ENCODE measurements at places on chromosomes 12 and 14.

DNA sequence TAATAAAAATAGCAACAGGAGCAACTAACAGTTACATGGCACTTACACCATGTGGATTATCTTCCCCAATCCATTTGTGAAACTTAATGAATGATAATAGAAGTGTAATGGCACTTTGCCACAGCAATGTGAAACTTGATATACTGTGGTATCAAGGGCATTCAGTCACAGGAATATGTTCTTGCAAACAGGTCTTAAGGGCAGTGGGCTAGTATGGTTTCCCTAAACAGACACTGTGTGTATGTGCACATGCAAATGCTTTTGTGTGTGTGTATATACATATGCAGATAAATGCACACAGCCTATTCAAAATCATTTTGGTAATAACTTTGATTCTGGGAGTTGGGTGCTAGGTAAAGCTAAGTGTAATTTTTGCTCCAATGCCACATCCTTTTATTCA, 26.2 kb upstream of the ARHGAP5 start:
- DNase-seq = no peak

DNA sequence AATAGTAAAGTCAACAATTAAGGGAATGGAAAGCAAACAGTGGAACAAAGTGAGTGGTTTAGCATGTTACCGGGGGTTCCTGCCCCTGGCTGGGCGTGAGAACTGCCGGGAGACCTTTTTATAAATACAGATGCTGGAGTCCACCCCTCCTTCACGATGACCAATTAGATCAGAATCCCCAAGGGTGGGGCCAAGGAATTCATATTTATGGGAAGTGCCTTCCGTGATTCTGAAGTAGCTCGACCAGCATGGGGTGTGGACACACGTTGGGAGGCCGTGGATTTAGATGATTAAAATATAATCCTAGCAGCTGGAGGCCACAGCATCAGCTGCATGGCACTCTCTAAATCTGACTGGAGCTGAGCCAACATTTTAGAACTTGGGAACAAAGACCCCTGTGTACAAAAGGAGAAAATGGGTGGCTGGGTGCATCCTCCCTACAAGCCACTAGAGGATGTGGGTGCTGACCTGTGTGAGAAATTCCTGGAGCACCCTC, 87.9 kb downstream of the SRRM4 start:
- no peak for DNase-seq

DNA sequence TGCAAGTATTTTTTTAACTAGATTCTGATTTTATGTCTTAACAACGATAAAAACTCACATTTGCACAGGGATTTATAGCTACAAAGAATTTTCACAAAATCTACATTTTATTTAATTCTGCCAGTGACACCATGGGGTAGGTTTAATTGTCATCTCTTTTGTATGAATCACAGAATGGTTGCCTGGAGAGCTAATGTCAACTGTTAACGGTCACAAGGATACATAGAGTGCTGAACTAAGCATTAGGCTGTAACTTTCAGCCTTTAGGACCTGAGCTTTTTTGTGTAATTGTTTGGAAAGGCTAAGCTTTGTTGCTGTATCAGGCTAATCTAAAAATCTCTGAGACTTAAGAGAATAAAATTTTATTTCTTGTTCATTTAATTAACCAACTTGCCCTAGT, 465.3 kb upstream of the TBX3 start:
- DNase-seq = no peak

DNA sequence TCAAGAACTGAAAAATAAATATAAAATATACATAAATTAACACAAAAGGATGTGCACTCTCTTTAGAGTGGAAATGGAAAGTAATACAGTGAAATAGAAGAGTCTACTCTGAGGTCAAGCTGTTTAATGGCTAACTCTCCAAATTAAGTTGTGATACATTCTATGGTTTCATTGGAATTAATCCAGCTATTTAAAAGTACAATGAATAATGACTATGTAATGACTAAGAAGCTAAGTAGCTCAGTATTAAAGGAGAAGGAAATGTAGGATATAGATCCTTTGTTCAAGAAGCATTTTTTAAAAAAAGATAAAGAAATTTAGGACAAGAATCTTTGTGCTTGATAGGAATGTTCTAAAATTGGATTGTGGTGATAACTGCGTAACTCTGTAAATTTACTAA, 85.3 kb downstream of the LRP6 start:
- no peak for DNase-seq

GRCh38 chr12:3117591-3118015, 40.4 kb downstream of the TSPAN9 start:
- DNase-seq = peak; percentile 79

DNA sequence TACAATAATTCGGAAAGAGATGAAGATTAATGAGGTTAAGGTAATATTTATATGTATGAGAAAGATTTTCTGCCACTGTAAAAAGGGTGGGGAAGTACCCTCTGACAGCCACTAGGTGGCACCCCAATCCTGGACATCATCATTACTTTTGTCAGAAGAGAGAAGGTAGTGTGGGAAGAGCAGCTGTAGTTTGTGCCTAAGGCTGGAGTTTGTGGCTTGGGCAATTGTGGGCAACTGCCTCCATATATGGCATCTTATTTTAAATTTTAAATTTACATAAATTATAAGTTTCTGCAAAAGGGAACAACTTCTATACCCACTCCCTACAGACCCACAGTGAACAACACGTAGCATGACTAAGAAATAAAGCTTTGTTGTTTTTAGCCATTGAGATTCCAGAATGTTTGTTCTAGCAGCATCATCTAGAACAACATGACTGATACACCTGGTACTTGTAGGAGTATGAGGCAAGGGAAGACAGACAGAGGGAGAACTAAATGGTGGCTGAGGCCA, 34.4 kb upstream of the SYCP3 start:
- DNase-seq = peak; percentile 27

DNA sequence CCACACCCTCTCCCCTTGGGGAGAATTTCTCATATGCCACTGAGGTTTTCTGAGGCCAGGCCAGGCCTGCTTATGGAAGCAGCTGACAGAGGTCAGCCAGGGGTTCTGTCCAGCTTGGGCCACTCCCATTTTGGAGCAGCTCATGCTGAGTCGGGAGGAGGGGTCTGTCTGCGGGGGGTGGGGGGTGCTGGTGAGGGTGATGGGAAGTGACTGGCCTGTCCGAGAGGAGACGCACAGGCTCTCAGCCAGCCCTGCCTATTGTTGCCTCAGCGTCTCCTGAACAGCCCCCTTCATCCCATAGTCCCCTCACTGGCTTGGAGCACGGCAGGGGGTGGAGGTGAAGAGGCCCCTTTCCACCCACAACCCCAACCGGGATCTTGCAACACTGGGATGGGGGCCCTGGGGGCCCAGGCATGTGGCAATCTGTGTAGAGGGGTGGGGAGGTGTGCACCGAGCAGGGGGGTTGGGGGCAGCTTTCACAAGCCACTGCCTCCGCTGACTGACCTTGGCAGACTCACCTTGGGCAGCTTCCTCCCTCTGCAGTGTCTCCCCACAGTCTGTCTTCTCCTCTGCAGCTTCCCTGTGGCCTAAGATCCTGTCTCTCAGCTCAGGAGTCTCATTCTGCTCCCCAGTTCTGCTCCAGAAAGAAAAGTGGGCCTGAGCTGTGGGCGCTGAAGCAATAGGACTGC, 5.5 kb downstream of the CEBPE start:
- DNase-seq = no peak

- peak; percentile 55 for DNase-seq
Observed at GRCh38 chr12:124786061-124786964, 77.4 kb downstream of the SCARB1 start.

DNA sequence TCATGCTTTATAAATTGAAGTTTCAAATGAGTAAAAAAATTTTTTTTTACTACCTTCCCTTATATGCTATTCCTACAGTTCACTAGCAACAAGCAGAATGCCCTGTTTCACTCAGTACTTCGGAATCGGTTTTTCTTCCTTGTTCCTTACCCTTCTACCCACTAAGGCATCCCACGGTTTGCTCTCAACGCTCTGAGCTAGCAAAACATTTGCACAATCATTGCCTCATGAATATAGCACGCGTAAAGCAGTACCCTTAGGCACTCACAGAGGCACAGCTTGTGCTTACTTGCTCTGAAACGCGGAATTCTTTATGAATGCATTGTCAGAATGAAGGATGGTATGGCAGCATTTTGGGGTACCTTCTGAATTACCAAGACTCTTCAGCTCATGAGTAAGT, 45.0 kb downstream of the PPP1R13B start:
- no peak for DNase-seq

DNA sequence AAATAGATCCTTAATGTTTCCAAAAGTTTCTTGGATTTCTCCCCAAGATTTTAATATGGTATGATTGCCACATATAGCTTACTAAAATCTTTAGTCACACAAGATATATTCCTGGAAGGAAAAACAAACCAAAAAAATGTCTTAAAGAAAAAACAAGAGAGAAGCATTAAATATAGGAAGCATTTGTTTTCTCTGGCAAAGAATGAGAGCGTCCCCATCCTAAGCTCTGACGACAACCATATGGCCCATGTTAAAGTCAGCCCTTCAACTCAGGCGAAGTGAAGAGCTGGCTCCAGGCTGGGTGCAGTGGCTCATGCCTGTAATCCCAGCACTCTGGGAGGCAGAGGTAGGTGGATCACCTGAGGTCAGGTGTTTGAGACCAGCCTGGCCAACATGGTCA, 35.6 kb downstream of the GCH1 start:
- DNase-seq = no peak

DNA sequence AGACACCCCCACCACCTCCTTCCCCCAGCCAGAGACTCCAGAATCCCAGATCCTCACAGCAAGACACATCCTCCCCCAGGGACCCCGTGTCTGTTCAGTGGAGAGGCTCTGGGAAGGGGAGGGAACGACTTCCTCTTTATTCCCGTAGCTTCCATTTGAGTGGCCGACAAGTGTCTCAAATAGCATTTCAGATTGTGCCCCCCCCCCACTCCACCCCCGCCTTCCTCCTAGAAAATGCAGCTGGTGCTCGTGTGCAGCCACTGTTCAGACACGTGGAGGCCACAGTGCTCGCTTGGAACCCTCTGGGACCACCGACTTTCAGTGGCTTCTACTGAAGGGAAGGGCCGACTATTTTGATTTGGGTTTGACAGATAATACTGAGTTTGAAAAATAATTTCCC, 14.3 kb downstream of the PPP2R5C start:
- no peak for DNase-seq

GRCh38 chr12:98149270-98149669, 366.1 kb upstream of the TMPO start:
- DNase-seq = no peak

DNA sequence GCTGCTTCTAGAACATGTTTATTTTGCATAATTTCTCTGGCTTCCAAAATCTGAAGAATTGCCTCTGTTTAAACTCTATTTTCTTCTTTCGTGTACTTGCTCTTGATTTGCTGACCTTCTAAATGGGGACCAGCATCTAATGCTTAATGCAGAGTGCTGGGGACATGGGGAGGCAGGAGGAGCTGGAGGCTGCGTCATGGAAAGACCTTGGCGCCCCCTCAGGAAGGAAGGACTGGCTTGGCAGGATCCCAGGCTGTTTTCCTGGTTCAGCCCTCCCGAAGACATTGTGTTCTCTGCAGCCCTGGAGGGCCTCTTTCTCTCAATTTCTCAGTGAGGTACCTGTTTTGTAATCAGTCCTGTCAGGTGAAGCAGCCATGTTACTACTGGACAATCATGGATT, 5.5 kb downstream of the PRKCH start:
- DNase-seq = no peak

DNA sequence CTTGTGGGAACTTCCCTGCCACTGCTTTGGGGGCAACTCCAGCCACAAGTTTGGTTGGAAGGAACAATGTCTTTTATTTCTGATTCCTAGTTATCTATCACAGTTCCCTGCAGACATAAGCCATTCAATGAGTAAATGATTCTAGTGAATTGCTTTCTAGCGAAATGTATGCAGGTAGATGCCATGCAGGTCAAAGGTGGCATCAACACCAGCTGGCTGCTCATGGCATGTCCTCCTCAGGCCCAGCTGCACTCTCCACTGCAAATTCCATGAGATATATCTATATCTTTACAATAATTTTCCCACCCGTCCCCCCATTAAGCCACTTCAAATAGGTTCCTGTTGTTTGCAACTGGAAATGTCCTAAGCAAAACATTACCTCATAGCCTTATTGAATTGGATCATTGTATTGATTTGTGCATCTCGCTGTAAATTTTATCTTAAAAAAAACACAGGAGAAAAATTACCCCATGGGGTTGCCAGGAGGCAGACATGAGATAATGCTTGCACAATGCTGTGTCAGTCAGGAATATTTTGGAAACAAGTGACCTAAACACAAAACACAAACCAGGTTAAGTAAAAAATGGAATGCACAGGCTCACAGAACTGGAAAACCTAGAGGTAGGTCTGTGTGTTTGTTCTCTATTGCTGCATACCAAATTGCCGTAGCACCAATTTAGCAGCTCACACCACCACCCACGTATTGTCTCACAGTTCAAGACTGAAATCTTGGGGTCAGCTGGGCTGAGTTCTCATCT, 32.8 kb upstream of the TXNRD1 start:
- no peak for DNase-seq

DNA sequence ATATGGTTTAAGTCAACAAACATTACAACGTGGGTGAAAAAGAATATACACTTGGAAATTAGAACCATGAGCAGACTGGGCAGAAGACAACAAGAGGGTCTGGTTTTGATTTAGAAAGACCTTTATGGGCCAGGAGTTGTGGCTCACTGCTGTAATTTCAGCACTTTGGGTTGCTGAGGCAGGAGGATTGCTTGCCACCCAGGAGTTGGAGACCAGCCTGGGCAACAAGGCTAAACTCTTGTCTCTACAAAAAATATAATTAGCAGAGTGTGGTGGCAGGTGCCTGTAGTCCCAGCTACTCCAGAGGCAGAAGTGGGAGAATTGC, 2.7 kb upstream of the NFKBIA start:
- DNase-seq = no peak

GRCh38 chr12:38728894-38729293, 176.5 kb downstream of the CPNE8 start:
- DNase-seq = no peak

DNA sequence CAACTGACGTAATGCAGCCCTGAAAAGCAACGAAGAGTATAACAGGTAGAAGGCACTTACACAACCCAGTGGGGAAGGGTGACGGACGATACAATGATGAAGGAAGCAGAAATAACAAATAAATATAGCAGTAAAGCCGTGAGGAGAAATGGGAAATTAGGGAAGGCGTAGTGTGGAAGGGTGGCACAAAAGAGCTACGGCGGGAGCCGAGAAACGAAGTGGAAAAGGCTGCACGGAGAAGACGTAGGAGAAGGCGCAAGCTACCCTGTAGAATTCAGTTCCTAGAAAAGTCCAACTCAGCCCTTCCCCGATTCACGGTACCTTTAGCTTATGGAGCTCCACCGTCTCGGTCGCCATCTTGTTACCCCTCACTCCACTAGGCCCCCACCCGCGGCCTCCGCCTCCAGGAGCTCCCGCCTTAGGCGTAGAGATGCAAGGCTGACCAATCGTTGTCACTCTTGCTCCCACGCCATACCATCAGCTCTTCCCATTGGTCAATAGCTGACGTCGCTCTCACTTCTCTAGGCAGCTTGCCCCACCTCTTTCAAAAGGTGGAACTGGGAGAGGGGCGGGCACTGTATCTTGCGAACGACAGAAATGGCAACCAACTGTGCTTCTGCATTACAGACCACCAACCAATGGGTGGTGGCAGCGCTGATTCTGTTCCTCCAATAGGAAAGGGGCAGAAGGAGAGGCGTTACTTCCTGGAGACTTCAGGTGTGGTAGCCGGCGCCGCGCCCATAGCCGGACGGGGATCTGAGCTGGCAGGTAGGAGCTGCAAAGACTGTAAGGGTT, at the start of the genes ORMDL2 and SARNP:
ORMDL2 (plus strand) TSS at position 697 of the 795 bp plus-strand sequence. CDS start 959 bp downstream, outside the sequence.
SARNP (minus strand) TSS at position 380 of the 795 bp plus-strand sequence; CDS start at position 357, 23 bp downstream.
- DNase-seq = peak; percentile 99

GRCh38 chr14:23590198-23590597, 11.6 kb upstream of the JPH4 start:
- no peak for DNase-seq
